Panc1 (cell line): ENCODE measurements at places on chromosomes 1 and 21. TPM values are rescaled to one million over a fixed set of nuclear protein-coding genes. Genes with fewer than 3 reads are reported as not detected.

Gene HTR6
- 0.10 TPM for total RNA-seq

Gene CSF3R
- 0.31 TPM for total RNA-seq

Gene EDN2
- not detected for total RNA-seq

Gene CHAF1B
- 18.4 TPM for total RNA-seq

Gene HSPB7
- 0.10 TPM for total RNA-seq

Gene TOMM40L
- 9.2 TPM for total RNA-seq

Gene NR5A2
- 4.3 TPM for total RNA-seq

Gene OR2T2
- total RNA-seq = not detected

Gene GJC2
- 2.4 TPM for total RNA-seq

Gene ID3
- total RNA-seq = 39.6 TPM

Gene FAM72A
- 29.2 TPM for total RNA-seq

Gene FCRL6
- total RNA-seq = not detected

Gene MEX3A
- 15.8 TPM for total RNA-seq

Gene MRPL39
- total RNA-seq = 24.7 TPM

Gene BRINP2
- total RNA-seq = not detected

Gene CRABP2
- 1,115 TPM for total RNA-seq

Gene RIPPLY3
- 1.2 TPM for total RNA-seq

Gene AMPD1
- total RNA-seq = not detected

Gene CYP4B1
- not detected for total RNA-seq

Gene OR10J4
- total RNA-seq = not detected

Gene KRTAP10-10
- total RNA-seq = not detected

Gene PROX1
- 0.13 TPM for total RNA-seq

Gene NMNAT2
- 0.39 TPM for total RNA-seq

Gene SLAMF7
- 0.21 TPM for total RNA-seq

Gene PLEKHG5
- total RNA-seq = 6.8 TPM

Gene FCRL2
- not detected for total RNA-seq

Gene RNF186
- total RNA-seq = not detected

Gene GBP4
- 3.3 TPM for total RNA-seq

Gene HSD3B2
- 1.2 TPM for total RNA-seq

Gene FBLIM1
- 4.3 TPM for total RNA-seq

Gene MROH9
- not detected for total RNA-seq

Gene ST3GAL3
- 26.0 TPM for total RNA-seq

Gene CRNN
- total RNA-seq = not detected

Gene CCDC24
- 24.4 TPM for total RNA-seq

Gene AIRE
- not detected for total RNA-seq

Gene PAPPA2
- total RNA-seq = 0.03 TPM

Gene IQCC
- 4.4 TPM for total RNA-seq

Gene DUSP10
- 1.4 TPM for total RNA-seq

Gene CDK11B
- 36.5 TPM for total RNA-seq

Gene AKR7A2
- total RNA-seq = 86.6 TPM

Gene LCA5L
- total RNA-seq = 0.87 TPM

Gene DIO1
- 0.28 TPM for total RNA-seq

Gene C8A
- not detected for total RNA-seq

Gene CYP4A11
- total RNA-seq = not detected
